ENCODE measurements at places on chromosomes 1 and 21. TPM values are rescaled to one million over a fixed set of nuclear protein-coding genes. Genes with fewer than 3 reads are reported as not detected.

The IL19 gene
- polyA plus RNA-seq: not detected

The CELA2A gene
- polyA plus RNA-seq: 0.43 TPM

DNA sequence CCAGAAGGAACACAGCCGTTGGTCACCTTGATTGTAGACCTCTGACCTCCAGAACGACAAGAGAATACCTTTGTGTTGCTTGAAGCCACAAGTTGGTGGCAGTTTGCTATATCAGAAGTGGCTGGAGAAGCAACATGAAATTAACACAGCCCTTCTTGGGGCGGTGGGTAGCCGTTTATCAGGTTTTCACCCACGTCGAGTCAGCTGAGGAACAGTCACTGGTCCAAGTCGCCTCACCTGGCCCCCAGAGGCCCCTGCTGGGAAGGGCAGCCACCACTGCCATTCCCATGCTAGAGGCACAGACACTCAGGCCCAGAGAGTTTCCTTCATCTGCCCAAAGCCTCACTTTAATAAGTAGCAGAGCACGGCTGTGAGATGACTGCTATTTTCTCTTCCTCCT is 37.7 kb downstream of the TMEM51 start:
- no peak overlapping the region for H3K4me3 ChIP-seq
- H3K27ac ChIP-seq: peak overlapping the region; percentile 30
- H3K27me3 ChIP-seq: no peaks in the 10 kb centered on the region
- H3K4me1 ChIP-seq: peaks cover 59% of the 10 kb centered on the region
- no peaks in the 10 kb centered on the region for H3K36me3 ChIP-seq

The PROK1 gene
- not detected for polyA plus RNA-seq

GRCh38 chr1:3407021-3407420 is 47.4 kb upstream of the ARHGEF16 start:
- peaks cover 47% of the 10 kb centered on the region for H3K36me3 ChIP-seq
- H3K27me3 ChIP-seq: no peaks in the 10 kb centered on the region
- H3K27ac ChIP-seq: no peak overlapping the region
- H3K4me3 ChIP-seq: no peak overlapping the region

- H3K36me3 ChIP-seq: no peaks in the 10 kb centered on the region
- no peaks in the 10 kb centered on the region for H3K27me3 ChIP-seq
- H3K27ac ChIP-seq: no peak overlapping the region
- DNase-seq: no peak
Measured at GRCh38 chr1:198467907-198468306, 72.6 kb downstream of the ATP6V1G3 start.

DNA sequence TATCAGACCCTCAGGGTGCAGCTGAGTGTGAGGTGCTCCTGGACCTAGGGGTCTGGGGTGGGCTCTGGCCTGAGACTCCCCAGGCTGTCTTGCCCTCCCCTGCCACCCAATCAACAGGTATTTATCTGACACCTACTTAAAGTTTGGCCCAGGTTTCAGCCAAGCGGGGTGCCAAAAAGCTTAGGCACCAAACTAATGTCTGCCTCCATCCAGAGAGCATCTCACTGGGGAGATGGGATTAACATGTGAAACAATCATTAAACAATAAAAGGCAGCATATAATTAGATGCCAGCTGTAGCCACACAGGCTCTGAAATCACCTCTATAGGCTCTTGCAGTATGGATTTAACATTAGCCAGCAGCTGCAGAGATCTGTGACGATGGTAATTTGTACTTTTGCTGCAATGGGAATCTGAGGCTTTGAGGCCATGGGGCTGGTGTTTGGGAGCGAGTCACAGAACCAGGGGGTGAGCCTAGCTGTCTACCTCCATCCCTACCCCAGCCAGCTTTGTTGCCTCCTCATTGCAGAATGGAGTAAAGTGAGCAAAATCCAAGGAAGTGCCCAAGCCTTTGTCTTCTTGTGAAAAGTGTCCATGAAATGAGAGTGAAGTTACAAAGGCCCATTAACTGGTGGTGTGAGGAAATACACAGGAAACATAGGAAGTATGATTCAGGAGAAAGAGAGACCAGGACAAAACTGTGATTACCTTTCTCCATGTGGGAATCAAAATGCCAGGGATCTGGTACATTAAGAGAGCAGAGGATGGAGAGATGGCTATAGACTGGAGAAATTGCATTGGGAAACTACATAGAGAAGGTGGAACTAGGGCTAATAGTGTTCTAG is 36.1 kb downstream of the EIF2D start:
- H3K4me3 ChIP-seq: no peak overlapping the region
- peak overlapping the region; percentile 68 for H3K27ac ChIP-seq
- H3K27me3 ChIP-seq: no peaks in the 10 kb centered on the region

GRCh38 chr1:34828611-34829010 is 30.9 kb downstream of the SMIM12 start:
- H3K36me3 ChIP-seq: no peaks in the 10 kb centered on the region
- H3K27me3 ChIP-seq: no peaks in the 10 kb centered on the region
- H3K4me1 ChIP-seq: peaks cover 25% of the 10 kb centered on the region
- no peak for DNase-seq
- H3K4me3 ChIP-seq: no peak overlapping the region
- H3K27ac ChIP-seq: no peak overlapping the region
